ENCODE measurements at places on chromosomes 2 and 18.

- DNase-seq, result no peak
Observed at GRCh38 chr18:55515941-55516710, 71.9 kb downstream of the TCF4 start.

- no peak for DNase-seq
Observed at GRCh38 chr2:177429688-177430325, 37.2 kb downstream of the AGPS start.

DNA sequence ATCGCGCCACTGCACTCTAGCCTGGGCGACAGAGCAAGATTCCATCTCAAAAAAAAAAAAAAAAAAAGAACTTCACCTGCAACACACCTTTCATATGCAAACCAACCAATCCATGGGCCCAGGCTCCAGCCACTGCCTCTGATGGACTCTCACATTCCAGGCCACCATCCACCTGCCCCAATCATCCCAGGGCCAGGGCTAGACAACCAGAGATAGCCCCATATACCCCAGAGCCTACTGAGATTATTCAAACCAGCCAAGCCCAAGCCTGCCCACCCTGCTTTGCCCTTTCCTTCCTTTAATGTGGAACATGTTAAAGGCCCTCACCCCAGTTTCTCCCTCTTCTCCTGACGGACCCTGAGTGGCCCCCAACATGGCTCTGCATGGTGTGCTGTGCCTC lies 57.0 kb downstream of the MRPL35 start:
- DNase-seq, result no peak

GRCh38 chr2:212956665-212957607 lies 194.5 kb downstream of the IKZF2 start:
- DNase-seq, result no peak

GRCh38 chr18:32237049-32237448 lies 47.2 kb downstream of the MEP1B start:
- no peak for DNase-seq

DNA sequence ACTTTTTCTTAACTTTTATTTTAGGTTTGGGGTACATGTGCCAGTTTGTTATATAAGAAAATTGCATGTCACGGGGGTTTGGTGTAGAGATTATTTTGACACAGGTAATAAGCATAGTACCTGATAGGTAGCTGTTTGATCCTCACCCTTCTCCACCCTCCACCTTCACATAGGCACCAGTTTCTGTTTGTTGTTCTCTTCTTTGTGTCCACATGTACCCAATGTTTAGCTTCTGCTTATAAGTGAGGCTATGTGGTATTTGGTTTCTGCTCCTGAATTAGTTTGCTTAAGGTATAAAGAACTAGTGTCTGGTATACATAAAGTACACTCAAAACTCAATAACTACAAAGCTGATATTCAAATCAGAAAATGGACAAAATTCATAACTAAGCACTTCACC lies 654.6 kb upstream of the LINC00305 start:
- DNase-seq, result no peak

Data from NAMALWA (cell line).